ENCODE measurements at places on chromosomes 16 and 17. TPM values are rescaled to one million over a fixed set of nuclear protein-coding genes. Genes with fewer than 3 reads are reported as not detected.

DNA sequence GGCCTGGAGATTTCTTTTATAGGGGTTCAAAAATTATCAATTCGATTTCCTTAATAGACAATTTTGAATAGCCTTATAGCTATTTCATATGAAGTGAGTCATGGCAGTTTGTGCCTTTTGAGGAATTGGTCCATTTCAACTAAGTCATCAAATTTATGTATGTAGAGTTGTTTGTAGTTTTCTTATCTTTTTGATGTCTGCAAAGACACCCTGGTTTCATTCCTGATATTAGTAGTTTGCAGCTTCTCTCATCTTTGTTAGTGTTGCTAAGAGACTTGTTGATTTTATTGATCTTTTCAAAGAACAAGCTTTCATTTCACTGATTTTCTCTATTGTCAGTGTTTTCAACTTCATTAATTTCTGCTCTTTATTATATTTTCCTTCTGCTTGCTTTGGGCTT lies 44.2 kb downstream of the N4BP1 start:
- no peak for DNase-seq
- no peaks in the 10 kb centered on the region for H3K27me3 ChIP-seq
- H3K36me3 ChIP-seq, result peaks cover 16% of the 10 kb centered on the region
- H3K27ac ChIP-seq, result no peak overlapping the region

GRCh38 chr16:65743558-65743957 lies 621.7 kb upstream of the CDH11 start:
- no peaks in the 10 kb centered on the region for H3K27me3 ChIP-seq
- H3K27ac ChIP-seq, result no peak overlapping the region
- no peak overlapping the region for H3K4me3 ChIP-seq
- H3K4me1 ChIP-seq, result peaks cover 26% of the 10 kb centered on the region
- no peak for DNase-seq

- H3K27ac ChIP-seq, result no peak overlapping the region
- H3K27me3 ChIP-seq, result peaks cover 11% of the 10 kb centered on the region
- H3K4me3 ChIP-seq, result no peak overlapping the region
- no peaks in the 10 kb centered on the region for H3K4me1 ChIP-seq
Measured at GRCh38 chr17:19010729-19011505, 6.4 kb upstream of the FAM83G start.

DNA sequence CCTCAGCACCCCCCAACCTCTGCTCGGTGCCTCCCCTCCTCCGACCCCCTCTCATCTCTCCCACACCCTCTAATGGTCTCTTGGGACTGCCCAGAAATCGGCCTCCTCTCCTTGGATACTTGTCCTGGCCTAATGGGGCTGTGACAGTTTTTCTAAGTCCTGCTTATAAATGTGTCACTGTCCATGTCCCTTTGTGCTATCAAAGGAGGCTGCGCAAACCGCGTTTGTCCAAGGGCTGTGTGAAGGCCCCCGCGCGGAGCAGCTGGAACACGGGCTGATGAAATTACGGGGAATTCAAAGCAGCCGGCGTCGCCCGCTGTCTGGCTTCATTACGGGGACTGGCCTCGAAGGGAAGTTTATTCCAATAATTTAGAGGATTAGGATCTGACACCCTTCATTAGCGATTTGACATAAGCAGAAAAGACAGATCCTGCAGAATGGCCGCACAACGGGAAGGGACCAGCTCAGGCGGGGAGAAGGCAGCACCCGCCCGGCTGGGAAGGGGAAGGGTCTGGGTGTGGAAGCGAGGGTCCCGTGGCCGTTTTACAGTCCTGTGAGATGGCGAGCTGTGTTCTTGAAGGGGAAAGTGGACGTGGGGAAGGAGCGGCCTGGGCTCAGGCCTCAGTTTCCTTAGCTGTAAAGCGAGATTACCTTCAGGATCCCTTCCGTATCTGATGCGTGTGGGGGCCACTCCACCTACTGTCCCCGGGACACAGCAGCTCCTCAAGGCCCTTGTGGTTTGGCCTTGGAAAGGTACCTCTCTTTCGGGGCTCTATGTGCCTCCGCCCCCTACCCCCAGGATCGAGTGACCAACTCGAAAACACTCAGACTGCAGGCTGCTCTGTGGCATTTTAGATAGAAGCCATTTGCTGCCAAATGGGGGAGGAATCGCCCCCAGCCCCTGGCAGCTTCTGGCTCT lies 1.6 kb upstream of the WFIKKN2 start:
- 0 out of 2 replicates have a peak, but pooled peaks cover 11% of the 10 kb centered on the region for H3K27me3 ChIP-seq
- peaks cover 8% of the 10 kb centered on the region for H3K4me1 ChIP-seq
- DNase-seq, result no peak
- no peak overlapping the region for H3K27ac ChIP-seq

GRCh38 chr17:7023576-7024401 lies 939 bp downstream of the BCL6B start:
- DNase-seq, result no peak
- H3K4me3 ChIP-seq, result no peak overlapping the region
- H3K36me3 ChIP-seq, result no peaks in the 10 kb centered on the region
- H3K27ac ChIP-seq, result no peak overlapping the region
- H3K27me3 ChIP-seq, result no peaks in the 10 kb centered on the region

Gene RNF43
- not detected for total RNA-seq

Gene HBZ
- not detected for total RNA-seq

Gene SOST
- not detected for total RNA-seq

Gene KIFC3
- 11.4 TPM for total RNA-seq

DNA sequence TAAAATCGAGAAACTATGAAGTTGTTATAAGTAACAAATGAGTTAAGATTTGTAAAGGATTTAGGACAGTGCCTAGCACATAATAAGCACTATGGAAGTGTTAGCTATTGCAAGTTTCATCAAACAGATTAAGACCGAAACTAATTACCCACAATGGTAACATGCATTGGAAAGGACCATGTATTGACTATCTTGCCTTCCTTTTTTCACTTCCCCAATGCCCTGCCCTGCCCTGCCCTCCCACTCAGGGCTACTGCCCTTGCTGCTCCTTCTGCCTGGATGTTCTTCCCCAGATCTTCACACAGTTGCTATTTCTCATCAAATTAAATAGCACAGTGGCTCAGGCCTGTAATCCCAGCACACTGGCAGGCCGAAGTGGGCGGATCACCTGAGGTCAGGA lies 202.1 kb upstream of the PSMD7 start:
- no peaks in the 10 kb centered on the region for H3K4me1 ChIP-seq
- H3K27me3 ChIP-seq, result no peaks in the 10 kb centered on the region
- H3K36me3 ChIP-seq, result no peaks in the 10 kb centered on the region
- no peak for DNase-seq
- no peak overlapping the region for H3K27ac ChIP-seq
- H3K4me3 ChIP-seq, result no peak overlapping the region

GRCh38 chr16:85566561-85567100 lies 46.5 kb upstream of the GSE1 start:
- no peak overlapping the region for H3K4me3 ChIP-seq
- peaks cover 23% of the 10 kb centered on the region for H3K4me1 ChIP-seq
- DNase-seq, result no peak
- no peak overlapping the region for H3K27ac ChIP-seq
- H3K27me3 ChIP-seq, result no peaks in the 10 kb centered on the region
- H3K36me3 ChIP-seq, result no peaks in the 10 kb centered on the region

DNA sequence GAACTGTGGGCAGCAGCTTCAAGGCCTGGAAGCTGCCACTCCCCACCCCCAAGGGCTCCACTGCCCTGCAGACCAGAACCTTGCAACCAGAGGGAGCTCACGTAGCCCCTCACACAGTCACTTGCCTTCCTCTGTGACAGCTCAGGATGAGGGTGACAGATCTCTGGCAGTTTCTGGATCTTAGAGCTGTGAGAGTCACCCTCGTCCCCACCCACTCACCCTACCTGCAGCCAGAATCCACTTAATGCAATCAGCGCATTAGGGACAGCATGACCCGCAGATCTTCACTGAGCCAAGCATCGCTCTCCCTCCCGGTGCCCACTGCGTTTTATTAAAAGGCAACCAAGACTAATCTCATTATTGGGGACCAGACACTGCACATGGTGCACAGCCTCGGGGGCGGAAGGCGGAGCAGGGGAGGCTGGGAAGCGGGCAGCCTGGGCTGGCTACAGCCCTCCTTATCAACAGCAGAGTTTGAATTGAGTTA lies 3.5 kb downstream of the CYB561 start:
- H3K27me3 ChIP-seq, result no peaks in the 10 kb centered on the region
- H3K4me1 ChIP-seq, result no peaks in the 10 kb centered on the region
- H3K36me3 ChIP-seq, result no peaks in the 10 kb centered on the region
- DNase-seq, result peak; percentile 30
- H3K27ac ChIP-seq, result no peak overlapping the region

DNA sequence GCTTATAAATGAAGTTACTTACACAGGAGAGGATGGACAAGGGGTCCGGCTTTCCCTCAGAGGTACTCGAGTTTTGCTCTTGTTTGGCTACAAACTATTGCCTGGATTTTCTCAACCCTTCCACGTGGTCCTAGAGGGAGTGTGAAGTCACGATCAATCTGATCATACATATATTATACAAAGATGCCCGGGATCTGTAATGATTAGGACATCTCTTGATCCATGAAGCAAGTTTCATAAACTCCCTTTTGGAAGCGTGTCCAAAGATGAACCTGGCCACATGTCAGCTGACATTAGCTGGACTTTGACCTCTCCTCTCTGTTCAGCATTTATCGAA lies 2.3 kb upstream of the CDH11 start:
- no peak for DNase-seq
- peak overlapping the region; percentile 96 for H3K4me3 ChIP-seq
- H3K4me1 ChIP-seq, result no peaks in the 10 kb centered on the region
- H3K27ac ChIP-seq, result peak overlapping the region; percentile 90
- H3K36me3 ChIP-seq, result peaks cover under 1% of the 10 kb centered on the region

Gene NPIPA2
- 0.71 TPM for total RNA-seq

- H3K4me1 ChIP-seq, result no peaks in the 10 kb centered on the region
- H3K27me3 ChIP-seq, result no peaks in the 10 kb centered on the region
- H3K27ac ChIP-seq, result no peak overlapping the region
- H3K4me3 ChIP-seq, result no peak overlapping the region
- no peaks in the 10 kb centered on the region for H3K36me3 ChIP-seq
- DNase-seq, result no peak
Measured at GRCh38 chr16:74477226-74477625, 55.9 kb upstream of the CLEC18B start.

DNA sequence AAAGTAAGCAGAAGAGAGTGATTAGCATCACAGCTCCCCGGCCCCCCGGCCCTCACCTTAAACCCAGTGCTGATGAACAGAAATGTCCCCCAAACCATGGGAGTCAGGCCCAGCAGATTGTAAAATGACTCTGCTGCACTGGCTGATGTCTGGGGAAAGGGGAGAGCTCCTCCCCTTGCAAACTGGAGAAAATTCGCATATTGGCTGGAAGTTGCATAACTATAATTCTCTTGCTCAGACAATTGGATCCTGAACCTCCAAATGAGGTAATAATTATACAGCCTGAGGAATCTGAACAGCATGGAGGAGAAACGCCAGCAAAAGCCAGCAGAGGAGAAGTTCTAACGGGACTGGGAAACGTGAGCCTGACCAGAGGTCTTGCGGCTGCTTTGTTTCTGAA lies 109.7 kb downstream of the C16orf95 start:
- H3K36me3 ChIP-seq, result no peaks in the 10 kb centered on the region
- H3K27me3 ChIP-seq, result no peaks in the 10 kb centered on the region
- H3K27ac ChIP-seq, result no peak overlapping the region
- no peak for DNase-seq
- no peak overlapping the region for H3K4me3 ChIP-seq
